IMR-90 (cell line): ENCODE measurements at places on chromosomes 3 and 15. TPM values are rescaled to one million over a fixed set of nuclear protein-coding genes. Genes with fewer than 3 reads are reported as not detected.

CLRN1 gene
- polyA plus RNA-seq, result not detected in 2 replicates

GPR87 gene
- polyA plus RNA-seq, result 0.26 TPM in 2 replicates

PRR20G gene
- polyA plus RNA-seq, result not detected in 2 replicates

SAMMSON gene
- polyA plus RNA-seq, result not detected in 2 replicates

PLCL2 gene
- polyA plus RNA-seq, result 0.79 and 0.92 TPM in 2 replicates

TMEM207 gene
- not detected in 2 replicates for polyA plus RNA-seq

MEGF11 gene
- polyA plus RNA-seq, result not detected in 2 replicates

KNL1 gene
- polyA plus RNA-seq, result 2.2 and 3.1 TPM in 2 replicates

TMEM42 gene
- 23.7 and 24.7 TPM in 2 replicates for polyA plus RNA-seq

CYP1A2 gene
- polyA plus RNA-seq, result not detected in 2 replicates

GCNT3 gene
- not detected in 2 replicates for polyA plus RNA-seq

MYZAP gene
- not detected in 2 replicates for polyA plus RNA-seq

PPP1R14D gene
- not detected in 2 replicates for polyA plus RNA-seq

DNA sequence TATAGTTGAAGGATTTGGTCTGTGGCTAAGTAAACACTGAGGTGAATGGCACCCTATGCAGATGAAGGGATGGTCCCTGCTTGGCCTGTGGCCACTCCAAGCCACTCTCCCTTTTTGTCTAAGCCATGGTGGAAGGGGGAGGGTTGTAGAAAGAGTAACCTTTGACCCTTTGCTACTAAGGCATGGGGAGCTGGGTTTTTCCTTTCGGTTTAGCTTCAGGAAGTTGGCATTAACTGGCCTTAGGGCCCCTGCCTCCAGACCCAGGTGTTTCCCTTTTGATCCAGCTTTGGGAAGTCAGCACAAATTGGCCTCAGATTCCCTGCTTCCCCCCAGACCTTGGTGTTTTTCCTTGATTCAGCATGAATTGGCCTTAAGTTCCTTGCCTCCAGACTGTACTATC lies 49.5 kb downstream of the EFCAB12 start:
- DNase-seq, result no peak

GRCh38 chr15:33453761-33454160 lies 143.0 kb downstream of the RYR3 start:
- no peak for DNase-seq

DNA sequence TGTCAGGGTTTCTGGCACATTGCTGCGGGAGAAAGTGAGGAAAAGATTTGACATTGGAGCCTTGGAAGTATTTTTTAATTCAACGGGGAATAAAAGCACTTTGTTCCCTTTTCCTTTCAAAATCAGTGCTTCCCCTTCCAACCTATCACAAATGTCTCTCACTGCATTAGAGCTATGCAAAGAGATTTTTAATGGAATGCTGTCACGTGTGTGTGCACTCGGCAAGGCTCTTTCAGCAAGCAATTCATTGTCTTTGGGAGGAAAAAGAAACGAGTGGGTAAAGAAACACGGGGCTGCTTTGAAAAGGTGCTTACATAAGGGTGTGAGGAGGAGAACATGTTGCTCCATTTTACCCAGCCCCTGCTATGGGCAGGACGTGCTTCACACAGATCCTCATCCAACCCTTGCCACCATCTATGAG lies 490.4 kb upstream of the PROK2 start:
- DNase-seq, result no peak

- DNase-seq, result no peak
Observed at GRCh38 chr3:36403661-36404060, 23.4 kb downstream of the STAC start.

- DNase-seq, result no peak
Observed at GRCh38 chr3:71917545-71917944, 132.6 kb upstream of the PROK2 start.

- DNase-seq, result no peak
Observed at GRCh38 chr3:147730284-147730683, 321.1 kb downstream of the ZIC1 start.

GRCh38 chr15:80028937-80029336 lies 30.5 kb upstream of the ZFAND6 start:
- DNase-seq, result no peak

DNA sequence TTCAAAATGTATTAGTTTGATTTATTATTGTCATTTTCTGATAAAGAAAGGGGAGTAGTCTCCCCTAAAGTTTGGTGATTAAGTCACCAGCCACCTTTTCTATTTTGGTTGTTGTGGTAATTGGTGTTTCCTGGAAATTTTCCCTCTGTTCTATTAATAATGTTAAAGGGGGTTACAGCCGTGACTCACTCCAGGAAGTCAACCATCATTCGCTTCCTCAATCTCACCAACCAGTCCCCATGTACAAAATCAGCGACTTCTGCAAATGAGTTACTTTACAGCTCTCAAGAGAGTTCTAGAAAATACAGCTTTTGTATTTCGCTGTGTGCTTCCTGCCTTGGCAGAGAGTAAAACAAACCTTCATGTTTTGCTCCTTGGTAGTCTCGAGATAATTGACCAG lies 285.1 kb downstream of the LPP start:
- DNase-seq, result no peak

- DNase-seq, result peak; percentile 68
Observed at GRCh38 chr15:101689901-101690300, 34.4 kb downstream of the TARS3 start.

DNA sequence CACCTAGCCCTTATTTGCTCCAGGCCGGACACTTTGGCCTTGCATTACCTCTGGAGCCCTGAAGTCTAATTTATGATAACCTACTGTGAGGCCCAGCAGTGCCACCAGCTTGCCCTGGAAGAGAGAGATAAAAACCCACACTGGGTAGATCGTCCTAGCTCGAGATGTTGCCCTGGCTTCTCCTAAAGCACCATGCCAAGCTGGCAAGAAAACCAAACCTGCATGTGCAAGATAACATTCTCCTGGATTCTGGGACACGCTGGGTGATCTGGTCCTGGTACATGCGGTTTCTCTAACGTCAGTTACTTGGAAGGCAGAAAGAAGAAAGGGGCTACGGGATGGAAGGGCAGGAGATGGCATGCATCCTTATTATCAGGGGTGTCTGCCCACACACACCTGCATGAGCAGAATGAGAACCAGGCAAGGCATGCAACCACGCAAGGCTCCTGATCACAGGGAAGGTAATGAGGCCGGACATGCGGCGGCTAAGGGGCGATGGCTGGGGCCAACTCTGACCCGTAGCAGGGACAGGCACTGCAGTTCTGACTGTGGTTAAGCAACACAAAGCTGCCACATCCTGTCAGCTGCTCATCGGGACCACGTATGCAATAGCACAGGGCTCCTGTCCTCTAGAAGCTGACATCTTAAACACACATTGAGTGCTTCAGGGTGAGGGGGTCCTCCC lies 73.0 kb downstream of the OXNAD1 start:
- no peak for DNase-seq

- DNase-seq, result no peak
Observed at GRCh38 chr3:192299921-192300320, 427.4 kb downstream of the FGF12 start.

GRCh38 chr3:46693038-46693891 lies at the start of gene ALS2CL:
Gene ALS2CL, minus strand, starts transcription at chr3:46693679. Its CDS starts 4,239 bp downstream, at chr3:46689440.
- DNase-seq, result no peak

GRCh38 chr3:13045904-13046568 lies 27.2 kb downstream of the IQSEC1 start:
- DNase-seq, result no peak

DNA sequence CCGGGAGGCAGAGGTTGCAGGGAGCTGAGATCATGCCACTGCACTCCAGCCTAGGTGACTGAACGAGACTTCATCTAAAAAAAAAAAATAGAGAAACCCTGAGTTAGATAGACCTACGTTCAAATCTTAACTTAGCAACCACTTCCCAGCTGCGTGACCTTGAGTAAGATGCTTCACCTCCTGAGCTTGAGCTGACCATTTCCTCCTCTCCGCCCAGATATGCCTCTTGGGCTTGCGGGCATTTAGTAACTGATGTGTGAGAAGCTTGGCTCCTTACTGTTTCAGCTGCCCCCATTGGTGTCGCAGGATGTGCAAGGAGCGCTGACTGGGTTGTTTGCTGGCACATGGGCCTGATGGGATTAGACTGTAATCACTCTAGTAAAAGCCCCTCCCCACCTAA lies 26.9 kb upstream of the ATG7 start:
- DNase-seq, result no peak

DNA sequence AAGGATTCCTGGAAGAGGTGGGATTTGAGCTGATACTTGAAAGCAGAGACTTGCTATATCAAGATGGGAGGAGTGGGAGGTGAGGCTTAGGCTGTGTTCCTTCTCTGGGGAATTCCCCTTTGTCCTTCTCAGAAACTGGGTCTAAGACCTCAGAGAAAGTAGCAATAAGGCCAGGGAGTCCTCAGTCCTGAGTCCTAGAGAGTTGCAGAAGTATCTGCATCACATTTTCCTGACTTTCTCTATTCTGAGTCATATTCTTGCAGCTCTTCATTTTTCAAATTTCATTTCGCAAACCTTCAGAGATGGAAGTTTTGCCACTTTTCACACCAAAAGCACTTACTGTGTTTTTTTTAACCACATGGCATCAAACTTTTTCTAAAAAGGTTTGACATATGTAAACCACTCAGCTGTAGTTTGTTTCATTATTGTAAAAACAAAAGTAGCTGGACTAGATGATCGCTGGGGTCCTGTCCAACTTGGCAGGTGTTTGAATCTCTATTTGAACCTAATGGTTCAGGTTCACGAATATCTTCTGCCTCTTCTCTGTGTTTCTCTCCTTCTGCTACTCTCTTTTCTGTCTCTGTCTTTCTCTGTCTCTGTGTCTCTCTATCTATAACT lies 21.3 kb downstream of the COLQ start:
- DNase-seq, result no peak

DNA sequence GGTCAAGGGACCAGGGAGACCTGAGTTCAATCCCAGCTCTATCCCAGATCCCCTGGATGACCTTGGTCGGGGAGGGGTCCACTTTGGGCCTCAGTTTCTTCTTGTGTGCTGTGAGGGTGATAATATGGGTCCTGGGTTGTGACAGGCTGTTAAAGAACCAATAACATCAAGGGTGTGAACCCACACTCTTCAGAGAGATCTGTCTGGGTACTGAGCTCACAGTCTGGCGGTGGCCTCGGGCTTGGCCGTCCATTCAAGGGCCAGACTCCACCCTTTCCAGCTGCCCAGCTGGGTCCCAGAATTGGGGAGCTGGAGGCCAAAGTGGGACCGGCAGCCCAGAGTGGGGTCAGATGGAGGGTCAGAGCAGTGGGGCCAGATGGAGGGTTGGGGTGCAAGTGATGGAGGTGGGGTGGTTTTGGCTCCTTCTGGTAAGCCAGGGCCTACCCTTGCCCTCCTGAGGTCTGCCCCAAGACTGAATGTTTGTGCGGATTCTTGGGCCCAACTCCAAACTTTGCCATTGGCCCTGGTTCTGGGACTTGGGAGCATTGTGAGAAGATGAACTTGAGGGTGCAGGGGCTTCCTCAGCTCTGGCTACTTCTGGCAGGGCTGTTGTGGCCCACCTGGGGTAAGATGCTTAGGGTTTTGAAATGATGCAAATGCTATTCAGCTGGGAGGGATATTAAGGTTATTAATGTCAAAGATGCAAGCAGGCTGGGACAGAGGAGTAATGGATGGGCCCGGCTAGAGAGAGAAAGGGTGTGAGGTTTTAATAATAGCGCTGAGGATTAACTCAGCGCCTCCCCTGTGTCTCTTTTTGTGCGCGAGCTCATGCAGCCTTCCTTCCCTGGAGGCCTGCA lies 1.5 kb downstream of the CORO2B start:
- no peak for DNase-seq

DNA sequence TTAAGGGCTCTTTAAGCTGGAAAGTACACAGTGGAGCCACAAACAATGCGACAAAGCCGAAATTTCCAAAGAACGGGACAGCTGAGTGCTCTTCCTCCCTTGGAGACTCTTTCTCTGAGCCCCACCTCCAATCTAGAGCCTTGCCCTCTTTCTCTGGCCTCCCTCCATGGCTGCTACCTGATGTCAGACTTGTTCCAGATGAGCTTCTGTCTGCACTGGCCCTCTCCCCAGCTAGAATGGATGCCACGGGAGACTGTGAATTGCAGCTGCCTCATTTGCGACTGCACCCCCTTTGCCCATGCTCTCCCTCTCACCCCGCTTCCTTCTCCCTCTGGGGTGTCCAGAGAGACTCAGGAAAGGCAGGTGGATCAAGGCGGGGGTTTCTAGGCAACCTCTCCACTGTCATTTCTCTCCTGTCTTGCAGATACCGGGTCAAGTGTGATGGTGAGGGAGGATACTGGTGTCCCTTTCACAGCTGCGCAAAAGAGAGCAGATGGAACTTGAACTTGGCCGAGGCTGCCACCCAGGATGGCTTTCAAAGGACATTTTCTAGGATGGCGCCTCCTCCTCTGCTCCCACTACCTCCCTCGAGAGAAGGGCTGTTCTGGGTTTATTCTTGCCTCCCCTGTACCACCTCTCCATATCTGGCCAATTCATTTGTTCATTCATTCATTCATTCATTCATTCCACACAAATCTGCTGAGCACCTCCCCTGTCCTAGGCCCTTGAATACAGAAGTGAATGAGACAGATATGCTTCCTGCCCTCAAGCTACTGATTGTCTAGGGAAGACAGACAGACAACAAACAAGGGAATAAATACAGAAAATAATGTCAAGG lies 12.8 kb downstream of the ATP2B2 start:
- DNase-seq, result no peak

DNA sequence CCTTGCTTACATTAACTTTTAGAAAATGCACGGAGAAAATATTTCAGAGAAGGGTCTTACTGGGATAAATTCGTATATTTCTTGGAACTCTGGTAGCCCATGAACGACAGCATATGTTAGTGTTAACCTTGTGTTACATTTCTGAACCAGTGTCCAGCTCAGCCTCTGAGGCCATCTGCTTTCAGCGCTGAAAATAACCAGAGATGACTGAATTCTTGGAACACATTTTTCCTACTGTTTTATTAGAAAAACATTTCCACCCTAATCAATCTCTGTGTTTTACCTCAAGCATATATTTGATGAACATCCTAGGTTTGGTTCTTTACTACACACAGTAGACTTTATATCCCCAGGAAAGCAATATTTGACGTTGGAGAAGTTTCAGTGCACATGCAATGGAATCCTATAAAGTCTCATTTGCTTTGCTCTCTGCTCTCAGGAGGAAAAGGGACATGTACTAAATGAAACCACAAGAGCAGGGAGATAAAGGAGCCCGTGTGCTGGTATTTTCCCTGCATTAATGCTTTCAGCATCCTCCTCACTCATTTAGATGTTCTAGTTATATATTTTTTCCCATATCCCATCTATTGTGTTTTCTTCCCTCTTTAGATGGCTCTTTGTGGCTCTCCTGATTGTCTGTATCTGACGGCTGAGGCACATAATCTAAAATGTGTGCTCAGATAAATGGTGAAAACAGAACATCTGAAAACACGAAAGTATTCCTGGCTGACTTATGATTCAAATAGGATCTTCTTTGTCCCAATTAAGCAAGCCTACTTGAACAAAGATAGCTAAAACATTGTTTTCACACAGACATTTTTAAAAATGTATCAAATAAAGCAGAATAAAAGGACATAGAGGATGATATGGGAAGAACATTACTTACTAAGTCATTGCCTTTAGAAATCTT lies 151.7 kb upstream of the KCNMB2 start:
- no peak for DNase-seq

- no peak for DNase-seq
Observed at GRCh38 chr3:7428206-7428718, 567.3 kb downstream of the GRM7 start.

DNA sequence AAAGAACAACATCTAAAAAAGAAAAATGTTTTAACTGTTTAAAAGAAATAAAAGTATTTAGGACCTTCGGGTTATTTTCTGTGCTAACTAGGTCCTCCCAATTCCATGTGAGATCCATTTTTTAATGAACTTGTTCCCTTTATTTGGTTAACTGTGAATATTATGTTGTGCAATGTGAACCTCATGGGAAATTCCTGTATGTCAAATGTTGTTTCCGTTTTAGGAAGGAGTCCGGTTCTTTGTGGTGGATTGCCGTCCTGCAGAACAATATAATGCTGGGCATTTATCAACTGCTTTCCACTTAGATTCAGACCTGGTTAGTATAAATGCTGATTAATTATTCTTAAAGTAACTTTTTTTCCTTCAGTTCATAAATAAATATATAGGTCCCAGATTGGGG lies 35.5 kb upstream of the NIT2 start:
- DNase-seq, result no peak
